CD4-positive, alpha-beta T cell treated with Interleukin-6 at 100 ng/mL for 8 hours (primary cell): ENCODE measurements at places on chromosomes 3 and 15.

GRCh38 chr3:171267104-171267503 lies 193.1 kb downstream of the TNIK start:
- no peak for DNase-seq

- DNase-seq, result no peak
These were observed 625.9 kb downstream of the NLGN1 start for GRCh38 chr3:174023421-174023820.

DNA sequence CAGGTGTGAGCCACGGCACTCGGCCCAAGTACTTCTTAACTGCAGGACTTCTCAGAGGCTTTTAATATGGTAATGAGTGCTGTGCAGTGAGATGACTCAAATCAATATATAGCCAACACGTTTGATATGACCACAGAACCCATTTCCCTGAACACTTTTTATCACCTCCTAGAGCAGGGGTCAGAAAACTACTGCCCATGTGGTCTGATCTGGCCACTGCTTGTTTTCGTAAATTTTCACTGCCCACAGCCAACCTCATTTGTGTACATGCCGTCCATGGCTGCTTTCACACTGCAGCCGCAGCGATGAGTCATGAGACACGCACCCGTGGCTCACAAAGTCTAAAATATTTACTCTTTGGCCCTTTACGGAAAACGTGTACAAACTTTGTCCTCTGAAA lies 179.2 kb downstream of the RORA start:
- DNase-seq, result no peak

GRCh38 chr3:9013782-9014563 lies 50.7 kb upstream of the RAD18 start:
- DNase-seq, result no peak

DNA sequence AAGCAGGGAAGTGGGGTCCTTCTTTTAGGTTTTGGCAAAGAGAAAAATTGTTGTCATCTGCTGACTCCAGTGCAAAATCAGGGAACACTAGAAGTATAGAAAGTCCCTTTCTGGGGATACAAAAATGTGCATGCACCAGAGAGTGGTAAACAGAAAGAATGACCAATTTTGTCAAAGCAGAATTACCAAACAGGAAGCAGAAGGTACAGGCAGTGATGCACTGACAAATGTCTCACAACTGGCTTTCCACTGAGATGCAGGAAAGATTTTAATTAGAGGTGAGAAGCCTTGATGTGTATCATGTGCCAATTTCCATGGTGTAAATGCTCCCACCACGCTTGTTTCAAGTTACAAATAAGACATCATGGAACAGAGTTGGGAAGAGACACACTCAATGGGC lies 66.0 kb downstream of the TRIM69 start:
- DNase-seq, result no peak

GRCh38 chr15:69762373-69763148 lies 309.9 kb downstream of the RPLP1 start:
- no peak for DNase-seq

DNA sequence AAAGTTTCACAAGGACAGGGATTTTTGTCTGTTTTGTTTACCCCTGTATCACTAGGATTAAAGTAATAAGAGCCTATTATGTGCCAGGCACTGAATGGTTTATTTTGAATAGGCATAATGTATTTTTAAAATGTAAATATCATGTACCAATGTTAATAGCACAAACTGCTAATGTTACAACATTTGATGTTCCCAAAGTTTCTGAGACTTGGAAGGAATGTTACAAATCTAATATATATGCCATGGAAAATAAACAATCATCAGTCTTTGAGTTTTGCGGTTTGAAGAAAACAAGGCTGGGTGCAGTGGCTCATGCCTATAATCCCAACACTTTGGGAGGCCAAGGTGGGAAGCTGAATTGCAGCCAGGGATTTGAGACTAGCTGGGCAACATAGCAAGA lies 159.4 kb downstream of the CDIN1 start:
- no peak for DNase-seq

- DNase-seq, result no peak
These were observed 2.8 kb upstream of the ABHD2 start for GRCh38 chr15:89085289-89085926.

DNA sequence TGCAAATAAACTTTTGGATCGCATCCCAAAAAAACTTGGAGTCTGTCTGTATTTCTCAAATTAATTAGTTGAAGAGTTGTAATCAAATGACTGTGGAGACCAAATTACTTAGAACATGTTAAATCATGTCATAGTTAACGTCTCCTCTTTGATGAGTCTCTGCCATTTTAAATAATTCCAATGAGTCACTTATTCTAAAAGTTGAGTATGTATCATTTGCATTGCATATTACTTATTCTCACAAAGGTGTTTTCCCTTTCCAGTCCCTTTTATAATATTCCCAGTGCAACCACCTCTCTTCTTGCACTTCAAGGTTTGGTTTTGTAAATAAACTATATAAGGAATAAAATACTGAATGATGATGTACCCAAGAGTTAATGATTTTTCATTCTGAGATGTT lies 36.0 kb upstream of the MBNL1 start:
- no peak for DNase-seq
